Hematopoietic multipotent progenitor cell treated with erythropoietin and hydrocortisone succinate and interleukin-3 and kit ligand, for 4 days (in vitro differentiated cells): ENCODE measurements at places on chromosomes 2 and 18.

- no peak for DNase-seq
Measured at GRCh38 chr2:240931319-240931949, 25.3 kb downstream of the CROCC2 start.

GRCh38 chr2:157492189-157492773 is 48.4 kb upstream of the CYTIP start:
- peak; percentile 88 for DNase-seq

DNA sequence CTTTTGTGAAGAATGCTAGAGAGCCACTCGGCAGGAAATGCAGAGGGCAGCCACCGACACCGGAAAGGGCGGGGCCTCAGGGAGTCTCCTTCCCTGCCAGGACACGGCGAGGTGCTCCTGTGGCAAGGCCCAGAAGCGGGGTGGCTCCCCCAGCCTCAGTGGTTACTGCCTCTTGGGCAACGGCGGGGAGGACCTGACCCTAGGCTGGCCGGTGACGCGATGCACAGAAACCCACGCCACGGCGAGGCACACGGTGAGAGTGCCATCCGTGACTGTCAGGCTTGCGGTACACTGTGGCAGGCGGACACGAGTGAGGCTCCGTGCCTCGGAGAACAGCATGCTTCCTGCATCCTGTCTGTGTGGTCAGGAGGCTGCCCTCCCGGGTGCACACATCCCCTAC is 47.8 kb downstream of the ZAP70 start:
- peak; percentile 61 for DNase-seq

DNA sequence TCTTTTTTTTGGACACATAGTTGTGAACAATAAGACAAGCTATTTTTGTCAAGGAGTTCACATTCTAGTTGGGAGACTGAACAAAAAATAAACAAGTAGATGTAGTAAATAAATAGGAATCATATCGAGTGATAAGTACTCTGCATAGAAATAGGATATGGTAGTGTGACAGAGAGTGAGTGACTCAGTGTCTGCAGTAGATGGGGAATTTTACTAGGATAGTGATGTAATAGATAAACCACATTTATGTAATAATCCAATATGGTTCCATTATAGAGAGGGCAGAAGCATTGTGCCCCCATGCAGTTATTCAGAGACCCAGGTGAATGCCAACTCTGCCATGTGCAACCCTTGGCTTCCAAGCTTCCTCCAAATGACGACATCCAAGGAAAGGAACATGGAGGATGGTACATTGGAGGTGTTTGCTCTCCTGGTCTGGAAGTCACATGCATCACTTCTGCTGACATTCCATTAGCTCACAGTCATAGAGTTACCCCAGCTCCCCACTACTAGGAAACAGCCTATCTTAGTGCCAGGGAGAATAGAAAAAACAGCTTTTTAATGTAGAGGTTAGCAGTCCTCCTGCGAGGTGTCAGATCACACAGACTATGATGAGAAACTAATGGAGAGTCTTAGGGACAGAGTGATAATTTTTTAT is 595.4 kb downstream of the NYAP2 start:
- no peak for DNase-seq

DNA sequence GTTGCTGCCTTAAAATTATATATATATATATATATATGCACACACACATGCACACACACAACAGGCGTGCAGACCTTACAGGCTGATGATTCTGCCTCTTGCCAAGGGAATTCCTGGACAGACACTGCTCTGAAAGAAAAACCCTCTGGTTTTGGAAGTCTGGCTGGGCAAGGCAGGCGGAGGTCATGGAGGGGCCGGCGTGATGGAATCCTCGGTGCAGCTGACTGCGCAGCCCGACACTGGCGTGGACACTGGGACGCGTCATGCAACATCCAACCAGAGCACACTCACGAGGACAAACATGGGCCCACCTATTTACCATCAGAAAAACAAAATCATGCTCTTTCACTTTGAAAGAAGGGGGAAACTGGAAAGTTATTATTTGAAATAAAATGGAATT is 235.3 kb downstream of the ZNF516 start:
- no peak for DNase-seq

- DNase-seq, result no peak
Measured at GRCh38 chr2:7639476-7639875, 722.3 kb downstream of the RNF144A start.

DNA sequence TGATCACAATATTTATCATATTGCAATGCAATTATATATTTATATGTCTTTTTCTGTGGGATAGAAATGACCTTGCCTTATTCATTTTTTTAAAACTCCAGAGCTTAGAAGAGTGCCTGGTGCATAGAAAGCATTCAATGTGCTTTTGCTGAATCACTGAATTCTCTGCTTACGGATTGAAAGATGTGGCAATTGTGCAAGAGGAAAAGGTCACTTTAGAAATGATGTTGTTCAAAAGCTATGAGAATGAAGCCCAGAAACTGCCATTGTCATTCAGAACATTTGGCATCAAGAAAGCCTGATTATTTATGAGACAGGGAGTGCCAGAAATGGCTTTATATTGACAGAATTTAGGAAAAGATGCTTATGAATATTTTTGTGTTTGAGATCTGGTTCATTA is 678.6 kb upstream of the CDH2 start:
- DNase-seq, result peak; percentile 2

DNA sequence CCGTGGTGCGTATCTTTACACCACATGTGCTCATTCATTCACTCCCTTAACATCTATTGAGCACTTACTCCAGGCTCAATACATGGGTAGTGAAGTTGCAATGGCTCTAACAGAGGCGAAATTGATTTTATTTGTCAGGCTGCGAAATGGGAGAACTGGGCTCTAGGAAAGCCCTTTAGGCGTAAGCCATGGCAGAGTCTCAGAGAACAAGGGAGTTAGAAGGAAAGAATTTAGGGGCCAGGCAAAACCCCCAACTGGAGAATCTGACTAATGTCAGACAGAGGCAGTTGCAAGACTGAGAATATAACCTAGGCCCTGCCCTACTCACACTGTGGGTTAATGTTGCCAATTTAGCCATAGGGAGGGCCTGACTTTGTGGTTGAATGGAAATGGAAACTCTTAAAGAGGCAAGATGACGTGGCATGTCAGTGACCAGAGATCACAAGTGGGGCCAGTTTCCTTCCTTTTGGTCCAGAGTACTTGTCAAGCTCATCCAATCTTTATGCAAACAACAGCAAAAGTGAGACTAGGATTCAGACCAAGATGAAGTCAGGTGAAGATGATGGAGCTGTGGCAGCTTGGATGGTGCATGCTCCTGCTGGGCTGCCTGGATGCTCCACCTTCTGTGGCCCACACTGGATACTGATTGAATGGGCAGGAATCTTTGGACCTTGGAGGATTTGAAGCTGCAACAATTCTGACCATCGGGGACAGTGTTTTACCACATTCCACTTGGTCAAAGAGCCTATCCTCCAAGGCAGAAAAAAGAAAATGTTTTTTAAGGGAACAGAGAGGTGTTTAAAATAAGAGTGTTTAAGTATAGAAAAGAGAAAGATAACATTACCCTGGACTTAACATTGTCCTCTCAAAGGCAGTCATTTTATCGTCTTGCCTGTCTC is 92.2 kb downstream of the CAPN13 start:
- peak; percentile 53 for DNase-seq

GRCh38 chr2:234271338-234271737 is 220.8 kb downstream of the SPP2 start:
- no peak for DNase-seq

GRCh38 chr2:239919774-239920692 is 105.1 kb downstream of the NDUFA10 start:
- DNase-seq, result no peak

DNA sequence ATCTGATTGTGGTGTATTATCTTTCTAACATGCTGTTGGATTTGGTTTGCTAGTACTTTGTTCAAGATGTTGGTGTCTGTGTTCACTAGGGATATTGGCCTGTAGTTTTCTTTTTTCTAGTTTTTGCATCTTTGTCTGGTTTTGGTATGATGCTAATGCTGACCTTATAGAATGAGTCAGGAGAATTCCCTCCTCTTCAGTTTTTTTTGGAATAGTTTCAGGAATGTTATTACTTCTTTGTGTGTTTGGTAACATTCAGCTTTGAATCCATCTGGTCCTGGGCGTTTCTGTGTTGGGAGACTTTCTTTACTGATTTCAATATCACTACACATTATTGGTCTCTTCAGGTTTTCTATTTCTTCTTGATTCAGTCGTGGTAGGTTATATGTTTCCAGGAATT is 124.2 kb upstream of the EPB41L5 start:
- DNase-seq, result no peak

DNA sequence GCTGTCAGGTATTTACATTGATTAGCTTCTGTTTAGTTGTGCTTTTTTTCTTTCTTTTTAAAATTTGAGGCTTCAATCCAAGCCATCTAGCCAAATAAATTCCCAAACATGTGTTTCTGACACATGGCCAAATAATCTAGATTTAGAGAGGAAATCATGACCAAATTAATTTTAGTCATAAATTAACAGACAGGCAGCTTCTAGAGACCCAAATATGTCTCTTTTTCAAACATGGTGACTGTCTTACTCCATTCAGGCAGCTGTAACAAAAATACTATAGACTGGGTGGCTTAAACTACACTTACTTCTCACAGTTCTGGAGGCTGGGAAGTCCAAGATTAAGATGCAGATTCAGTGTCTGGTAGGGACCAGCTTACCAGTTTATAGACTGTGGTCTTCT is 23.2 kb upstream of the NAB1 start:
- DNase-seq, result no peak

- DNase-seq, result no peak
Measured at GRCh38 chr18:8797206-8797605, 91.8 kb downstream of the MTCL1 start.

DNA sequence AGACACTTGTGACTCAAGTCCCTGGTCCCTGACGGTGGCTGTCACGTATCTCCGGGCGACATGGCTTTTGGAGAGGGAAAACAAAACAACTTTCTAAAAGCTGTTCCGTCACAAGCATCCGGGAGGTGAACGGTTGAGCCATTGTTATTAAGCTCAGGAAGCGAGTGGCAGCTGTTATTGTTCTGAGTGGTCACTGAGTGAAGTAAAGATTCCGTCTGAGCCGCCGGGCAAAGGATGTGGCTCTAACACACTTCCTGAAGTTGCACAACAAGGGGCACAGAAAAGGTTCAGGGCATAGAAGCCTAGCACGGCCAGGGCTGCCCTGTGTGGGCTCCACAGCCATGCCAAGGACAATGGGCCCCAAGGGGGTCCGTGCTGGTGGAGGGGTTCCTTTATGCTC is 24.3 kb downstream of the INPP5D start:
- DNase-seq, result peak; percentile 91

- no peak for DNase-seq
Measured at GRCh38 chr18:23452347-23452727, 750 bp upstream of the RIOK3 start.

DNA sequence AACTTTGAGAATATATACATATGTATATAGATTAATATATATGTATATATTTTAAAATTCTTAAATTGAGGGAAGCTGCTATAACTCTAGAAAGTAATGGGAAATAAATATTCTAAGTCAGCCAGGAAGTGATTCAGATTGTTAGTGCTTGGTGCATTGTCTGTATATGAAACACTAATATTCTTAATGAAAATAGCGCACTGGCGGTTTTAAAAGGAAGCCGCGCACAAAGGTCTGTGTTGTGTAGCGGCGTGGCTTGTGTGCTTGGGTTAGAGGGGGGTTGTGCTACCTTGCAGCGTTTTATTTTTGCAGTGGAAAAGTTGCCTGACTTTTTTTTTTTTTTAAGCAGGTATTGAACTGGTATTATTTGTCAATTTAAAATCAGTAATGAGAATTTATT is 11.3 kb downstream of the TSHZ1 start:
- DNase-seq, result peak; percentile 37

GRCh38 chr18:79275992-79276391 is 119.7 kb upstream of the NFATC1 start:
- peak; percentile 46 for DNase-seq

DNA sequence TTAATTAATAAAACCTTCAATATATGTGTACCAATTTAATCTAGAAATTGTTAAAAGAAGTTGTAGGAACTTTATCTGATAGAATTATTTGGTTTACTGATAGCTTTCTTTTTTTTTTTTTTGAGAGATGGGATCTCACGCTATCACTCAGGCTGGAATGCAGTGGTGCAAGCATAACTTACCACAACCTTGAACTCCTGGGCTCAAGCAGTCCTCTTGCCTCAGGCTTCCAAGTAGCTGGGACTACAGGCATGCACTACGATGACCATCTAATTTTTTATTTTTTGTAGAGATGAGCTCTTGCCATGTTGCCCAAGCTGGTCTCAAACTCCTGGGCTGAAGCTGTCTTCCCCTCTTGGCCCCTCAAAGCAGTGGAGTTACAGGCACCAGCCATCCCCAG is 66.8 kb downstream of the CCDC138 start:
- DNase-seq, result no peak

DNA sequence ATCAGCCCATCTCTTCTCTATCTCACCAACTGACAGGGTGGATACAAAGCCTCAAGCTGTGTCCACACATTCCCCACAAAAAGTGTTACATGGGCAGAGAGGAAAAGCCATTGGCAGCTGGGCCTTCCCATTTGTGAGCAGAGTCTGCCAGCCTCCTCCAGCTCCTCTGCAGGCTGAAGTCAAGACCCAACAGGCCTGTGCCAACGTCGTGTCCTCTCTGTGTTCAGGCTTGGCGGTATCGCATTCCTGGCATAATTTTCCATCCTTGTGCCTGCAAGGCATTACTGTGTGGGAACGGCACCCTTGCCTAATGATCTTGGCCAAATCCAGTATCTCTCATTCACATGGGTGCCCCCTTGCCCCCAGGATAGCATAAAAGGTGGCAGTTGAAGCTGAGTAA is 41.5 kb upstream of the APCDD1 start:
- no peak for DNase-seq

DNA sequence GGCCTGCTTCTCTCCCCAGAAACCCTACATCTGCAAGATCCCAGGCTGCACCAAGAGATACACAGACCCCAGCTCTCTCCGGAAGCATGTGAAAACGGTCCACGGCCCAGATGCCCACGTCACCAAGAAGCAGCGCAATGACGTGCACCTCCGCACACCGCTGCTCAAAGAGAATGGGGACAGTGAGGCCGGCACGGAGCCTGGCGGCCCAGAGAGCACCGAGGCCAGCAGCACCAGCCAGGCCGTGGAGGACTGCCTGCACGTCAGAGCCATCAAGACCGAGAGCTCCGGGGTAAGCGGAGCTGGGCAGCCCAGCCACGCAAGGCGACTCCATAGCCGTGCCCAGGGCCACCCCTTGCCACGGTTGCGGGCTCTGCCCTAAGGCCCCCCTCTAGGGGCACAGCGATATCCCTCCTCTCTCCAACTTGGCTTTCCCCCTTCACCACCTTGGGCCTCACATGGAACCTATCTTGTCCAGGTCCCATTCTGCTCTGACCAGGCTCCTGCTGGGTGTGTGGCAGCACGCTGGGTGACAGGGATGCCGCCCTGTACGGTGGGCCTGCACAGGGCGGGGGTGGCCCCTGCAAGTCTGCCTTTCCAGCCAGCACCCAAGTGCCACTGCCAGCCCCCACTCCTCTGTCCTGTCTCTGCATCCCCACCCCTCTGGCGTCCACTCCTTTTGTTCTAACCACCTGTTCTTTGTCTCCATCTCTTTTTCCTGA is 248.9 kb downstream of the GLI2 start:
- no peak for DNase-seq

DNA sequence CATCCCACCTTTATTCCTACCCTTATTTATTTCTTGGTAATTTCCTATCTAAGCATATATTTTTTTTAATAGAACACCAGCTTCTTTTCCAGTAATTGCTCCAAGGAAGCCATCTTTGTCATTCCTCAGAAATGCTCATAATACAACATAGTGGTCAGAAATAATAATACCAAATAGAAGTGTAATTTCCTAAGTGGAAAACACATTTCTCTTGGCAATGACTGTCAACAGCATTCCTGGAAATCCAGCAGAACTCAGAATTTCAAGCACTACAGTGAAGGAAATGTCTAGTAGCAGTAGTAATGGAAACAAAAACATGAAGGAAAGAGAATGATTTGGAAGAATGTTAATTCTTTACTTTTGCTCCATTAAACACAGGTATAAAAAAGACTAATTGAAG is 56.6 kb downstream of the GDF7 start:
- no peak for DNase-seq
